ENCODE measurements at places on chromosomes 1 and 21.

GRCh38 chr1:46001081-46001785 is 131.2 kb downstream of the PIK3R3 start:
- DNase-seq = no peak

DNA sequence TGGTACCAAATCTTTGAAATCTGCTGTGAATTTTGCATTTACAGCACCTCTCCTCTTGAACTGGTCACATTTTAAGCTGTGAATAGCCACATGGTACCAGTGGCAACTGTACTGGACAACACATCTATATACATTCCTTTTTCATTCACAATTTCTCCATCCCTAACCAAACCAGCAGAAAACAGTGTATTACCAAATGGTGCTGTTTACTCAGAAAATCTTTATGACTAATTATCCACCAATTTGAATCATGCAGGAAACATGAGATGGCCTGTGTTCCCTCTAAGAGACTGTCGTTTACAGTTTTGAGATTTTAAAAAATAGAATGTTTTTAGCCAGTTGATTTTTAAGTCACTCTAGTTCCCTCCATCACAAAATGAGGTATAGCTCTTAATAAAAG is 17.6 kb upstream of the CCT8 start:
- DNase-seq = no peak

DNA sequence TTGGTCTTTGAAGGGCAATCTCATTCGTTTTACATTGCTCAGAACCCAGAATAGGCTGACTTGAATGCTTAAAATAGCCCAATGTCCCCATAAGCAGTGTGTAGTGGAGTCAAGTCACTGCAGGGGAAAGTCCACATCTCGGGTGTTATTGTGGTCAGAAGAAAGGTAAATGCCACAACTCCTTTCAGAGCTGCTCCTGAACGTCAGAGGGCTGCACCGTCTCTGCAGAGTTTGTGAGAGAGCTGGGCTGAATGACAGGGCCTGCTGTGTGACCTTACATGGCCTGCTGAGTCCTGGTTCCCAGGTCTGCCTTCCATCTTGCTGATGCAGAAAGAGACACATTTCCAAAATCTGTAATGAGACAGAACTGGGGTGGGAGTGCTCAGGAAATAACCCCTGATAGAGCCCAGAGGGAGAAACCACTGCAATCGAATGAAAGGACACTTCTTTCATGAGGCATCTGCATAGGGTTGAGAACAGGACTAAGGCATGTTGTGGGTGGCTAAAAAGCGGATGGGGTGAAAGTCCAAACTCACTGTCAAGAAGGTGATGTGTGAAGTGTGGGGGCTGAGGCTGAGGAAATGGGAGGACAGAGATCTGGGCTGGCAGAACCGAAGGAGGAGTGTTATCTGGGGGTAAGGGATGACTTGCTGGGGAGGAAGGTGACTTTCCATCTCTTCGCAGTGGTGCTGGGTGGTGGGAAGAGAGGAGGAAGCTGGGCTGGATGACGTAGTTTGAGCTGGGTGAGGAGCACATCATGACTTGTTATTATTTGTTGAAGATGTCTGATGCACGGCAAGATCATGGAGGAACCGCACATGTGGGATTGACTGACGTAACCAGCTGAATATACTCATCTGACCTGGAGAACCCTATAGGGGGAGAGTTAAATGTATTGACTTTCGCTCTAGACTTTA is 33.7 kb downstream of the XCL2 start:
- no peak for DNase-seq

GRCh38 chr1:115182012-115182715 is 92.9 kb upstream of the TSPAN2 start:
- no peak for DNase-seq

GRCh38 chr21:25103500-25104207 is 503.6 kb downstream of the MRPL39 start:
- no peak for DNase-seq

DNA sequence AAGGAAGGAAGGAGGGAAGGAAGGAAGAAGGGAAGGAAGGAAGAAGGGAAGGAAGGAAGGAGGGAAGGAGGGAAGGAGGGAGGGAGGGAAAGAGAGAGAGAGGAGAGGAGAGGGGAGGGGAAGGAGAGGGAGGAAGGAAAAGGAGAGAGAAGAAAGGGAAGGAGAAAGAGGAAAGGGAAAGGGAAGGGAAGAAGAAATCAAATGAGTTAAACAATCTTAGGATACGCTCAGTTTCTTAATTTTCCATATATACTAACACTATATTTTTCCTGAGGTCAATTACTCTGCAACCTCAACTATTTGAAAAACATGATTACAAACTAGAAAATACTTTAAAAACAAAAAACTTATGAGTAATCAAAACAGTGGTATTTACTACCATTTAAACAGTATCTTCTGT is 53.3 kb downstream of the SPATA6 start:
- no peak for DNase-seq

DNA sequence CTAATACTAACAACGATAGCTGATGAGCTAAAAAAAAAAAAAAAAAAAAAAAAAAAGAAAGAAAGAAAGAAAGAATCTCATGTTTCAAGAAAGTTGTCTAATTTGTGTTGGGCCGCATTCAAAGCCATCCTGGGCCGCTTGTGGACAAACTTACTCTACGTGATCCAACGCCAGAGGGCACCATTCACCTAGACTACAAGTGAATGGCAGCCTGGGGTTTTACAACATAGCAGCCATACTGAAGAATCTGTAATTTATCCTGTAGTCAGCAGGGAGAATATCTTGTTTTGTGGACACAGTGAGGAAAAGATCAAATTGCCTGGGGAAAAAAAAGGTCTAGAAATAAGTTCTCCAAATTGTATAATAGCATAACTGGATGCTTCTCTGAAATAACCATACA is 47.0 kb downstream of the CYP2J2 start:
- peak; percentile 13 for DNase-seq

DNA sequence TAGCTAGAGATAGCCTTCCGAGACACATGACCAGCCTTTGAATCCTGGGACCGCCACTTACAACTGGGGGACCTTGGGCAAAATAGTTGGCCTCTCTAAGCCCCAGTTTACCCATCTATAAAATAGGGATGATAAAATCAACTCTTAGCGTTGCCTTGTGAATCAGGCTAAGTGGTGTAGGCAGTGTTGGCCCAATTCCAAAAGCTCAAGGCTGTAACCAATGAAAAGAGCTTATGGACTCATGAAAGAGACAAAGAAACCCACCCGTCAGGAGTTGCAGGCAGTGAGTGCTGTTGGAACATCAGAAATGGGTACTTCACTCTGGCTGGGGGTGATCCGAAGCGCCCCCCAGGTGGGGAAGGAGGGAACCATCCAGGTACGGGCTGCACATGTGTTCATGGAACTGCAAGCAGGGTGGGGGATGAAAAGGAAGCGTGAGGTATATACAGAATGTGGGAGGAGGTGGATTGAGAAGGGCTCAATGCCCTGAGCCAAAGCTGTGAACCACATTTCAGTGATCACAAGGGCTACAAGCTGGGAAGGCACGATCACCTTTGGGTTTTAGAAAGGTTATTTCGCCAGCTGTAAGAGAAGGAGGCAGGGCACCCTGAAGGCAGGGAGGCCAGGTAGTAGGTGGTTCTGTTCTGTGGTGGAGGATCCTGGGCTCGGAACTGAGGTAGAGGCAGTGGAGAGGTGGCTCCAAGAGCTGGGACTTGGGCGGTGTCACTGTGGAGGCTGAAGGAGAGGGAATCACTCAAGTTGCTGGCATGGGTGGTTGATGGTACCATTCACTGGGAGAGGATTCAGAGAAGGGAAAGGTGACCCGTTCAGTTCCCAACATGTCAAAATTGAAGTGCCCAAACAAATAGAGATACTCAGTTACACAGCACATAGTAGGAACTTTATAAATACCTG is 11.4 kb upstream of the KIAA1614 start:
- DNase-seq = no peak

- DNase-seq = no peak
Measured at GRCh38 chr1:197466813-197467212, 198.8 kb downstream of the CRB1 start.

GRCh38 chr1:246219508-246220030 is 287.5 kb downstream of the SMYD3 start:
- no peak for DNase-seq

GRCh38 chr1:76281306-76281705 is 206.8 kb downstream of the ST6GALNAC3 start:
- no peak for DNase-seq

DNA sequence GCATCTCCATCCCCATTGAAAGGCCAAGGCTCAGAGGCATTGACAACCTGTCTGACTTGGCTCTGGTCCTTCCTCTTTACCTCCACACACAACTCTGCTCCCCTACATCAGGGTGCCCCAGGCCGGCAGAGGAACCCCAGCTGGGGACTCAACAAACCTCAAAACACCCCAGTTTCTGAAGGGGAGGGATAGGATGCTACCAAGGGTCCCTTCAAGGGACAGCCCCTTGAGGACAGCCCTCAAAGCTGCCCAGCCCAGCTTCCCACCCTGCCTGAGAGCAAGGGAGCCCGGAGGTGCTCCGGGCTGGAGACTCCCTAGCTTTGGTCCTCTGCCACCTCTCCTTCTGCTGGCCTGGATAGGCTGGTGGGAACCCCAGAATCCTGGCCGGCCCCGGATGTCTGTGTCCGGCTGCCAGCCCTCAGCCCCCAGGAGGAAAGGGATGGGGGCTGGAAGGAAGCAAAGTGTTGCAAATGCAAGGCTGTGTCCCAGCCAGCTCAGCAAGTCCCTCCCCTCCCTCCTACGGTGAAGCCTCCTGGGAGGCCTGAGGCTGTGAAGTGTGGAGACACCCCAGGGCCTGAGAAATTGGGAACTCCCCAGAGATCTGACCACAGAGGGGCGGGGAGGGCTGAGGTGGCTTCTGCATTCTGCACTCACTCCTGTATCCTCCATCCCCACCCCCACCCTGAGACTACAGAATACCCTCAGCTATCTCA is 1.1 kb upstream of the MARCKSL1 start:
- no peak for DNase-seq

- no peak for DNase-seq
Measured at GRCh38 chr1:3281735-3282134, 172.7 kb upstream of the ARHGEF16 start.

- DNase-seq = no peak
Measured at GRCh38 chr21:21955204-21955603, 957.0 kb downstream of the NCAM2 start.

GRCh38 chr1:153567621-153568366 is 2.1 kb upstream of the S100A2 start:
- DNase-seq = no peak

- no peak for DNase-seq
Measured at GRCh38 chr1:206955476-206956451, 9.5 kb upstream of the PIGR start.

DNA sequence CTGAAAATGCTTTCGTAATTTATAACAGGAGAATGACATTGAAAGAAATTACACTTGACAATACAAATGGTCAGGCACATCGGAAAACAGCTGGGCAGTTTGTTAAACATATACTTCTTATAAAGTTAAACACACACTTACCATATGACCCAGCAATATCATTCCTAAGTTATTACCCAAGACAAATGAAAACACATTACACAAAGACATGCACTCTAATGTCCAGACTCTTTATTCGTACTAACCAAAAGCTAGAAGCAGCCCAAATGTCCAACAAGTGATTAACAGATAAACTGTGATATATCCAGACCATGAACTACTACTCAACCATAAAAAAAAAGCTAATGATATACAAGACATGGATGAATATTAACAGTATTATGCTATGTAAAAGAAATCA is 8.5 kb downstream of the AKT3 start:
- DNase-seq = no peak

DNA sequence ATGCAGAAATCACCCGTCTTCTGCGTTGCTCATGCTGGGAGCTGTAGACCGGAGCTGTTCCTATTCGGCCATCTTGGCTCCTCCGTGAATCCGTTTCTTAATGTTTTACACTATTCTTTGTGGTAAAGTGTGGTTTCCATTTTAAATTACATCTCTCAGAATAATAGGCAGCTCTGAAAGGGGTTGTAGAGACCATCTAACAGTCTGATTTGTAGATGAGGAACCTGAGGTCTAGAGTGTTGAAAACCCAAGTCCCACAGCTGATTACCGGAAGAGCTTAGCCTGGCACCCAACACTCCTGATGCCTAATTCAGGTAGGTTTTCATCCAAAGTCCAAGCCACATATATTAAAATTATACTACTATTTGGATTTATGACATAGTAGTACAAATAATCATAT is 144.0 kb downstream of the LEPR start:
- no peak for DNase-seq

- no peak for DNase-seq
Measured at GRCh38 chr1:231194476-231194842, 32.6 kb downstream of the TRIM67 start.

DNA sequence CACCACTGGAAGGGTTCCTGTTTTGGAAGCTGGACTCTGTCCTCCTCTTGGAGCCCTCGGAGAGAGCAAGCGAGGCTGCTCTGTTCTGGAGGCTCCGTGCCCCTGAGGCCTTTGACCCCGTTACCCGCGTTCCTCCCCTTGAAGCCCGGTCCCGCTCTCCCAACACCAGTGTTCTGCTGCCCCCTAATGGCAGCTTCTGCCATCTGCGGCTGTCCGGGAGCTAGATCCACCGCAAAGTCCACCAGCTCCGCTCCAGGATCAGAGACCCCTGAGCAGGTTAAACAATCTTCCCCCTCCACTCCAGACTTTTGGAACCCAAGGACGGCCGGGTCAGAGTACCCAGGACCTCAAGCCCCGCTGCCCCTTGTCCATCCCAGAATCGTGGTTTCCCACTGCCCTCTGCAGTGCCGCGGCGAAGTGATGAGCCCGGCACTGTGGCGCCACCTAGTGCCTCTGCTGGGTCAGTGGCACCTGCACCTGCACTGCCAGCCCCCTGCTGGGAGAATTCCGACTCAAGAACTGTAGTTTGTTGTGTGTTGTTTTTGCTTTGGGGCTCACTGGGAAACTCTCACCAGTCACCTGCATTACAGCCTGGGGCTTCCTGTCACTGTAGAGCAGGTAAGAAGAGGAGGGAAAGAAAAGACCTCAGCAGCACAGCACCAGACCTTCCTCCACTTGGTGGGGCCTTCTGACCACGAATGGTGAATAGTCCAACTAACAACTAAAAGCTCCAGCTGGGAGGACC is 63.5 kb upstream of the NFASC start:
- peak; percentile 56 for DNase-seq

DNA sequence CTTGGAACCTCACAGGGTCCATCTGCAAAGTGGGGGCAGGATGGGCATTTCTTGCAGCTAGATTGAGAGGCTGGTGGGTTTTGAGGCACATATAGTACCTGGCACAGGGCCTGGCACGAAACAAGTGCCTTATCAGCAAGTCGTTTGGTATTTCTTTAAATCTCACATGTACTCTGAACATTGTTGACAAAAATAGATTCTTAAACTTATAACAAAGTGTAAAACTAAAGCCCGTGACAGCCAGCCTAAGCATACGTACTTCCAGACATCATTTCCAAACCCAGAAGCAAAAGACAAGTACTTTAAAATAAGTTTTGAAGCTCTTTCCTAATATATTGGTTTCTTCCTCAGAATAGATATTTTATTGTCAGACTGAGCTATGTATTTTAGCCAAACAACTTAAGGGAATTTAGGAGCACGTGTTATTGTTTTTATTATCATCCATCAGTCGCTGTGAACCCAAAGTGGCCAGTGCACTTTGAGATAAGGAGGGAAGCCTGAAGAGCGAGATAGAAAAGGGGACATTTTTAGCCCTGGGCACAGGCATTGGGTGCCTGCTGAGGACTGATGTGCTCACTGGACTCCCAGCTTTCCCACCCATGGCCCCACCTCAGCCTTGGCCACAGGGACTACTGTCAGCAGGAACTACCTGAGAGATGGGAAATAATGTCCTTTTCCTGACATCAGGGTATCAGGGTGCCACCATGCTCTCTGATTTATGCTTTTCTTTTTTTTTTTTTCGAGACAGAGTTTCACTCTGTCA is 3.0 kb downstream of the FBLIM1 start:
- DNase-seq = no peak

- DNase-seq = no peak
Measured at GRCh38 chr21:45164124-45164511, 89.7 kb downstream of the ADARB1 start.

- no peak for DNase-seq
Measured at GRCh38 chr1:45640293-45640692, 16.4 kb upstream of the CCDC17 start.

Data from stimulated activated CD8-positive, alpha-beta memory T cell treated with anti-CD3 and anti-CD28 coated beads, Interleukin-7, amount 100 ng/mL, for 1 hour (primary cell).